ENCODE measurements at places on chromosomes 3 and 15.

DNA sequence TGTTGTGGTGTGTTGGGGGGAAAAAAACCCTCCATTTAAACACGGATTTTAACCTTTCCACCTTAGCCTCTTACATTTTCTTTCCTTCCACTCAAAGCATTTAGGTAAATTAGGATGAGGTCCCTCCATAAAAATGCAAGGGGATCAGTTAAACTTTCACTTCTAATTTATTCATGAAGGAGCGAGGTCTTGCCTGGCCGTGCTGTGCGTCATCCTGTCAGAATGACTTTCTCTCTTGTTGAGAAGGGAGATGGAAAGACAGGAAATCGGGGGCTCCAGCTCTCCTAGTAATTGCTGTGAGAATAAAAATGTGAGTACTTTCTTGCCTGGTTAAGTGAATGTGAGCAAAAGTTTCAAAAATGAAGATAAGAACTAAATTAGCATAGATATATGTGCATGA lies 962.3 kb upstream of the NR2F2 start:
- no peak for DNase-seq

DNA sequence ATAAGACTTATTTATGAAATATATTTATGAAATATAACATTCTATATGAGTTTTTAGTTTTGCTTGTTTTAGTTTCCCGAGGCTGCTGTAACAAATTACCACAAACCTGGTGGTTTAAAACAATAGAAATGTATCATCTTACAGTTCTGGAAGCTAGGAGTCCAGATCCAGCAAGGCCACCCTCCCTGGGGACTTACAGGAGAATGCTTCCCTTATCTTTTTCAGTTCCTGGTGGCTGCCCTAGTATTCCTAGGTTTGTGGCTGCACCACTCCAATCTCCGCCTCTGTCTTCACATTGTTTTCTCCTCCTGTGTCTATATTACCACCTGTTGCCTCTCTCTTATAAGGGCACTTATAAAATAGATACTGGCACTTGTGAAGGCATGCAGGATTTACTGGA lies 877.8 kb downstream of the TUSC7 start:
- no peak for DNase-seq

GRCh38 chr3:163071713-163072112 lies 1575.1 kb downstream of the OTOL1 start:
- no peak for DNase-seq

DNA sequence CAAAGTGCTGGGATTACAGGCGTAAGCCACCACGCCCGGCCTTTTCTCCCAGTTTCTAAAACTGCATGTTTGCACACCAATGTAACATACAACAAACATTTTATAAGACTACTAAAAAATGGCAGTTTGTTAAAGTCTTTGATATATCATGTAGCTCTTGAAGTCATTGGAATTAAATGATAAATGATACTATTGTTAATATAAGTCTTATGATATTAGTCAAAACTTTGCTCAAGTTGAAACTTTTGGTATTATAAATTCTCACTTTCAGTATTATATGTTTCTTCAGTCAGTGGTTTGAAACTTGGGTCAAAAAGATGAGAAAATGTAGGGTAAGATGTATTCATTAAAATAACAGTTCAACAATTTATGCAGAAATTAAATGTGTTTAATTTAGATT lies 117.6 kb upstream of the TBL1XR1 start:
- no peak for DNase-seq

DNA sequence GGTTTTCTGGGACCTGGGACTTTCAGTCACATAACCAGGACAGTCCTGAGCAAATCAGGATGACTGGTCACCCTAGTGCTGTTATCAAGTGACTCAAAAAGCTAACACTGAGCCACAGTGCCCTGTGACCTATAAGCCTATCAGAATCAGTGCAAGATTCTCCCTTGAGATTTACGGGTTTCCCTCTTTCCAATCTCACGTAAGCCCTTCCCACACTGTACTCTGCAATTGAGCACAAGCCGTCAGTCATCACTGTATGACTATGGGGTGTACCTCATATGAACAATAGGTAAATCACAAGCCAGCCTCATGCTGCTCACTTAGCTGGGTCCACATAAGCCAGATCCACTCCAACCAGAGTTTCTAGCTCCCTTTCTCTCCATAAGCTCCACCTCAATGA lies 21.0 kb upstream of the CLDN18 start:
- DNase-seq = no peak

DNA sequence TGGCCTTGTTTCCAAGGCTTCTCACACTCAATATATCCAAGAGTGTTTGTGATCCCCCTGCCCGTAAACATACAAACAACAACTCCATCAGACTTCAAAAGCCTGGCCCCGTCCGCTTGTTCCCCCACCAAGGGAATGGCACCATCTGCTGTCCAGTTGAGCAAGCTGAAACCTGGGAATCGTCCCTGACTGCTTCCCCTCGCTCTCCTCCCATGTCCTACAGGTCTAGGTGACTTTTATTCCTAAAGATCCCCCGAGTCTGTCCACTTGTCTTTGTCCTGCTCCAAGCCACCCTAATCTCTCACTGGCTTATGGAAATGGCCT lies 27.9 kb upstream of the FAM174B start:
- DNase-seq = peak; percentile 23

- DNase-seq = no peak
Observed at GRCh38 chr3:142896996-142897395, 8.1 kb upstream of the PCOLCE2 start.

- DNase-seq = peak; percentile 33
Observed at GRCh38 chr15:45402955-45403877, 24.9 kb upstream of the GATM start.

GRCh38 chr3:50467919-50468318 lies 35.5 kb downstream of the CACNA2D2 start:
- no peak for DNase-seq
